ENCODE measurements at places on chromosomes 2 and 18.

DNA sequence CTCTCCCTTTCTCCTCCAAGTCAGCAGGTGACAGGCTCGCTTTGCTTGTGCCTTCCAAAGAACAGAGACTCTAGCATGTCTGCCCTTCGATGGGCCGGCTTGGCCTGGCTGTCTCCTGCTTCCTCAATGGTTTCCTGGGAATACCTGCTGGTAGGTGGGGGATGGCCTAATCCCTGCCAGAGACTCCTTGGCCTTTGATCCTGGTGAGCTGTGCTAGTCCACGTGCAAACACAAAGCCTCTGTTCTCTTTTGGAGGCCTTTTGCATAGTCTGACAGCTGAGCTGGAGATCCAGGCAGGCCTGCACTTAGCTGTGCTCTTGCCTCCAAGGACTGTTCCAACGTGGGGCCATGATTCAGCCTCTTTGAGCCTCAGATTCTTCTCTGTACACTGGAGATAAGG, 67.6 kb downstream of the ARL4C start:
- DNase-seq = no peak

DNA sequence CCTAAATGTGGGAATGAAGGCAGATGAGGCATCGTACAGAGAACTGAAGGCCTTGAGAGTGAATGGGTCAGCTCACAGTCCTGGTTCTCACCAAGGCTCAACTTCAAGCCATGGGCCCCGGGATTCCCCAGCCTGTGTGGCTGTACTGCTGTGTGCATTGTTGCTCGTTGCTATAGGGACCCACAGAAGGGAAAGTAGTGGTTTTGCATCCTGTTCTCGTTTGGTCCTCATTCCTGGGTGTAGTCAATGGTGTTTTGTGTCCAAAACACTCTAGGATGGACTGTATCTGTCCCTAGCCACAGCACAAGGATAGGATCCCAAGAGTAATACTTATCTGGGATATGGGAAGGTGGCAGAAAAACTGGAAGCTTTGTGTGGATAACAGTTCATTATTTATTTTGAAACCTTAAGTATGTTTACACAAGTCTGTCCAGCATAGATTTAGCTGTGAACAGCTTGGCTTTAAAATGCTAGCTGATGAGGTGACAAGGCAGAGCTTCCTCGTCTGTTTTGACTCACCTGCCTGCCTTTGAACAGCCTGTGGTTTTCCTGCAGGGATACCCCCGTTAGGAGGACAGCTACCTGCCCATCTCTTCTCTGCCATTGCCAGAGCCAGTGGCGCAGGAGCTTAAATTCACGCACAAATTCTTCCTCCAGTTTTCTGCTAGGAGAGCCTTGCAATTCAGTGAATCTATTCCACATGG, 85.0 kb downstream of the WDSUB1 start:
- no peak for DNase-seq

DNA sequence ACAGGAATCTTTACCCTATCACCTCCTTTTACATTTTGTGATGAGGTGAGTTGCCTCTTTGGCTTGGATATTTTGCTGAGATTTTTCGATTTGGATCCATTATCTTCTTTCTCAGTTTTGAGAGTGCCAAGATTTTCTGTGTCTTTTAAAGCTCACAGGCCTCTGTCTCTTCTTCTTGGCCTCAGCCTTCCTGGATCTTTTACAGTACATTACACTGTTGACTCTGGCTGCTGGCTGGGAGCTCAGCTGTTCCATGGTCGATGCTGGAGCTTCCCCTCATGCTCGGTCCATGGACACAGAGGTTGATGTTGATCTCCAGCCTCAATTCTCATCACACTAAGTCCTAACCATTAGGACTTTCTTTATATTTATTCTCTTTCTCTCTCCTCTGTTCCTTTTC, 332.8 kb upstream of the UBE2E3 start:
- no peak for DNase-seq

DNA sequence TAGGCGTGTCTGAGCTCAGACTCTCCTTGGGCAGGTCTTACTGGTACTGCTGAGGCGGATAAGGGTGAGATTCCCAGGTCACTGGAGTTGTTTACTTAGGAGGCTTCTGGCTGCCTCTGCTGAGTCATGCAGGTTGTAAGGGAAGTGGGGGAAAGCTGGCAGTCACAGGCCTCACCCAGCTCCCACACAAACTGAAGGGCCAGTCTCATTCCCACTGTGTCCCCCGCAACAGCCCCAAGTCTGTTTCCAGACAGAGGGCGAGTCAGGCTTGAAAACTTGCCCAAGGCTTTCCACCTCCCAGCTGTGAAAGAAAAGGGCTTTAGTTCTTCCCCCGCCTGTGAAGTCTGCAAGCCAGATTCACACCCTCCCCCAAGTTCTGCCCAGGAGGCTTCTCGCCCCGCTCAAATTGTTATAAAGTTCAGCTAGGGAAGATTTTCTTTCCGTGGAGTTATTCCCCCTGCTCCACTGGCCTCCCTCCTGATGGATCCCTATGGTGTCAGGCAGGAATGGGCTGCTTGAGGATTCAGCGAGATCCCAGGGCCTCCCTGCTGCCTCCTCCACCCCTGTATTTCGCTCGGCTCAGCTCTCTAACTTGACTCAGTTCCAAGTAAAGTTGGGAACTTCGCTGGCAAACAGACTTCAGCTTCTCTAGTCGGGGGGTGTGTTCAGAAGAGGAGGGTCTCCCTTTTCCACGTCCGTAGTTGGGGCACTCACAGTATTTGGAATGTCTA, 248.6 kb downstream of the NR4A2 start:
- no peak for DNase-seq

GRCh38 chr2:204669382-204669781, 124.1 kb downstream of the PARD3B start:
- no peak for DNase-seq

- no peak for DNase-seq
Observed at GRCh38 chr18:49276680-49277079, 183.8 kb downstream of the DYM start.

GRCh38 chr2:172978063-172978383, 97.6 kb upstream of the MAP3K20 start:
- no peak for DNase-seq

DNA sequence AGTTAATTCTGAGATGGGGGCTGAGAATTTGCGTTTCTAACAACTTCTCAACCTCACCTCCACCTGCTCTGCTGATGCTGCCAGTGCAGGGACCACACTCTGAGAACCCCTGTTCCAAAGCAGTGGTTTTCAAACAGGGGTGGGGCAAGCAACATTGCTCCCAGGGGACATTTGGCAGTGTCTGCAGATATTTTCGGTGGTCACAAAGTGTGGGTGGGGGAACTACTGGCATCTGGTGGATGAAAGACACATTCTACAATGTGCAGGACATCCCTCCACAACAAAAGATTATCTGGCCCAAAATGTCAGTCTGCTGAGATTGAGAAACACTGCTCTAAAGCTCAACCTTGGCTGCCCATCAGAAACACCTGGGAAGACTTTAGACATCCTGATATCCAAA, 188.7 kb upstream of the SATB2 start:
- no peak for DNase-seq

GRCh38 chr18:66533693-66534092, 70.2 kb downstream of the CDH19 start:
- DNase-seq = no peak

DNA sequence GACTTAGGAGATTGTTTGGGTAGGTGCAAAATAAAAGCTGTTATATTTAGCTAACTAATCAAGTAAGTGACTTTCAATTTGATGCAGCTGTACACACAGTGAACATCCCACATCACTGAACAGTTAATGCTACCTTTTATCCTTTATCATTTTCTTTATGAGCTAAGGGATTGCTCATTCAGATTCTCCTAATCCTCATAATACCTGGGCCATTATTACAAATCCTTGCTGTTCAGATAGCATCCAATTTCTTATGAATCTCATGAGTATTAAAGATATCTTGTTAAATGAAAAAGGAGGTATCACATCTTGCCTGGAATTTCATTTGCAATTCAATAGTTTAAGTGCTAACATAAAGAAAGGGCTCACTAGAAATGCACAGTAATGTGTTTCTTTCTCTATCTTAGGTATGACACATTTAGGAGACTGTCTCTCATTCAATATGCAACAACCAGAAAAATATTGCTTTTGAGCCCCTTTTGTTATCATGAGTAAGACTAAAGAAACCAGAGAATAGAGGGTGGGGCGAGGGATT, 918.5 kb downstream of the CBLN2 start:
- DNase-seq = no peak

DNA sequence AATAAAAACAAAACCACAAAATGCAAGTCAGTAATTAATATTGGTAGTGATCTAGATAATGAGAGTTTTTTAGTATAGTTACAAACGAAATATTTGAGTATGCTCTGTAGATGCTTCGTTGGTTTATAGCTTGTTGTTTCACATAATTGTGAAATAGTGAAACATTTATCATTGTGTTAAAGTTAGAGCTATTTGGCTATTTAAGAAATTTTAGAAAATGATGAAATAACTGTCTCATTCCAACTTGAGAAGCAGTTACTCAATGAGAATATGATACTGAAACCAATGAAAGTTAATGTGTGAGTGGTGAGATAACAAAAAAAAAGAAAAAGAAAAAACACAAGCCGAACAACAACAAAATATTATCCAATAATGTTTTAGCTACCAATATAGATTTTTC, 475.6 kb upstream of the ZEB2 start:
- no peak for DNase-seq
